Activated CD4-positive, CD25-positive, alpha-beta regulatory T cell treated with anti-CD3 and anti-CD28 coated beads, Interleukin-2, amount 50 U/mL, for 16 hours (primary cell): ENCODE measurements at places on chromosomes 3 and 15.

- no peak for DNase-seq
Measured at GRCh38 chr3:71951361-71951760, 166.4 kb upstream of the PROK2 start.

- DNase-seq, result no peak
Measured at GRCh38 chr3:44120721-44121582, 120.7 kb upstream of the TOPAZ1 start.

DNA sequence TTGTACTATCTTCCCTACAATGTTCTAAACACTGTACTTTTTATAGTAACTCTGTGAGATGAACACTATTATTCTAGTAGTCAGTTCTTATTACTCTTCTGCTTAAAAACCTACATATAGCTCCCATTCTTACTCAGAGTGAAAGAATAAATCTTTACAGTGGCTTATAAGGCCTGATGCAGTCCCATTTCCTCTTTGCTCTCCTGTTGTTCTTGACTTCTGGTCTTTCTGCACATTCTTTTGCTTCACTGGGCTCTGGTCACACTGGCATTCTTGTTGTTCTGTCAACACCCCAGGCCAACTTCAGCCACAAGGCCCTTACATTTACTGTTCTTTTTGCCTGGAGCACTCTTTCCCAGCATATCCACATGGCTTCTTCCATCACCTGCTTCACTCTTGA lies 58.2 kb upstream of the TP63 start:
- DNase-seq, result no peak

DNA sequence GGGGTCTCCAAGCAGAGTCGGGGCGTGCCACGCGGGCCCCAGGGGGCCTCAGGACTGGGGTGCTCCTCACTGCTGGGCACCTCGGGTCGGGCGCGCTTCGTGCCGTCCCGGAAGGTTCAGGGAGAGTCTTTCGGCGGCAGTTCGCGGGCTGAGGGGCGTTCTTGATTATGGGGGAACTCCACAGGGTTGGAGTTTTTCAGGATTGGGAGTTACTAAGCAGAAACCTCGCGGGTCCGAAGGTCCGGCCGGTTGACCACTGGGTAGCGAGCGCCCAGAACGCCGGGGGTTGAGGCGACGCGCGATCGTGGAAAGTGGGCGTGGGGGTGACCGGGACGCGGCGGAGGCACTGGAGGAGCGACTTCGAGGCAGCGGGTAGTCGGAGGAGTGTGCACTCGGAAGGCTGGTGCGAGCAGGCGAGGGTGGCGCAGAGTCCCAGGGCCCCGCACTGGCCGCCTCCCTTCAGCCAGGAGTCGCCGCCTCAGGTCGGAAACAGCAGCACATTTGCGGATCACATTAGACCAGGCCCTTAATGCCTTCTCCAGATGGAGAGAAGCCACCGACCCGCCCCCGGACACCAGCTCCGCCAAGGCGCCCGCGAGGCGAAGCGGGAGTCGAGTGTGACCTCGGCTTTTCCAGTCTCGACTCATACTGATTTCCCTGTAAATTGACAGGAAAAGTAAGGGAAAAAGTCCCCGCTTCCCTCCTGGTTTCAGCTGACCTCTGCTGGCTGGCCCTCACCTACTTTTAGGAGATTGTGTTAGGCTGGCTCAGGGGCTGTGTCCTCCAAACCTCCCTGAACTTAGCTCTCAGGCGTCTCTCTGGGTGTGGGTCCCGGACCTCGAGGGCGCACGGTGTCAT lies 685 bp downstream of the ADAMTSL3 start:
- no peak for DNase-seq
